Mesothelial cell of epicardium (in vitro differentiated cells): ENCODE measurements at places on chromosomes 4 and X.

DNA sequence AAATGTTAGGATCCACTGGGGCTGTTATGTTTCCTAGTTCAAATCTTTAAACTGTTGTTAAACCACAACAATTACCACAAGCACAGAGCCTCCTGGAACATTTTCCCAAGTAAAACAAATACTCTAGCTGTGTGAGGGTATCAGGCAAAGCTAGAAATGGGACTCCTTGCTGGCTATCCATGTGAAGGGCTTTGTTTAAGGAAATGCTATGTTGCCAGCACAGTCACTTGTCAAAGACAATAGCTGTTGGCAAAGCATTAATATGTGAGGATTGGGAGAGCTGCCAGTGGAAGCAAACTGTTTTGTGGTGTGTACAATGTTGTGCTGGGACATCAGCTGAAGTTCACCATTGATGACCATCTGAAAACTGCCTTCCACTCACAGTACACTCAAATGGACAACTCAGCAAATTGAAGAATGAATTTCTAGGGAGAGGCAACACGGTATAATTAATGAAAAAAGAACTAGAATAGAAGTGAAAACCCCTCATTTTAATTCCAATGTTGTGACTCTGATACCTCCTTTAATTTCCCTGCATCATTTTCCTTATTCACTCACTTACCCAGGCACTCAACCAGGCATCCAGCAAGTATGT is 100.8 kb downstream of the ANXA3 start:
- no peak for DNase-seq

DNA sequence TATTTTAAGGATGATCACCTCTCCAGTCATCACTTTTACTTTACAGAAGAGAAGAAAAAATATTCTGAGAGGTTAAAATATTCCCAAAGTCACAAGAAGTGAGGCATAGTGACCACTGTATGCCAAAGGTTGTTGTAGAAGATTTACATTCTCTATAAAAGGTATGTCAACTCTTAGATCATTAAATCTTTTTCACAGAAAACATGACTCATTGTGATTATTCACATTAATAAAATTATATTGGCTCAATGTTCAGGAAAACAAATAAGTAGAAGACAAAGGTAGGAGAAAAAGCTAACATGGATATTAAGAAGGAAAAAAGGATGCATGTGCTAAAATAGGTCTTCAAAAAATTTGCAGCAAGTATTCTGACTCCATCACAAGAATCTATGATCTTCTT is 82.0 kb downstream of the ADAMTS3 start:
- no peak for DNase-seq

GRCh38 chr4:10334506-10335028 is 122.7 kb downstream of the ZNF518B start:
- no peak for DNase-seq

- no peak for DNase-seq
Observed at GRCh38 chr4:41294445-41295062, 37.8 kb downstream of the UCHL1 start.

DNA sequence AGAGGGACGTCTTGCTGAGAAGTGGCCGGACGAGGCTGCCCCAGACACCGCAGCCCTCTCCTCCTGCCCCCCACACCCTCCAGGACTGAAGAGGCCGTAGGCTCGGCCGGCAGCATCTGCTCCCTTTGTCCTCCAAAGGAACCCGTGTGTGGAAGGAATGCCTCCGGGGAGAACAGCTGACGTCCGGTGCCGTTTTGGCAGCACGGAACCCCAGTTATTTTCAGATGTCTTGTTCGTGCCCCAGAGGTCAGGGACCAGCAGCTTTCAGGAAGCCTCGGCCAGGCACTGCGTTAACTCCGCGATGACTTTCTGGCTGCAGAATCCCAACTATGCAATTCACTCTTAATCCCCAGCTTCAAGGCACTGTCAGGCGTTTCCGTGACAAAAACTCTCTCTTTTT is 10.9 kb upstream of the PPP2R3B start:
- DNase-seq = no peak

DNA sequence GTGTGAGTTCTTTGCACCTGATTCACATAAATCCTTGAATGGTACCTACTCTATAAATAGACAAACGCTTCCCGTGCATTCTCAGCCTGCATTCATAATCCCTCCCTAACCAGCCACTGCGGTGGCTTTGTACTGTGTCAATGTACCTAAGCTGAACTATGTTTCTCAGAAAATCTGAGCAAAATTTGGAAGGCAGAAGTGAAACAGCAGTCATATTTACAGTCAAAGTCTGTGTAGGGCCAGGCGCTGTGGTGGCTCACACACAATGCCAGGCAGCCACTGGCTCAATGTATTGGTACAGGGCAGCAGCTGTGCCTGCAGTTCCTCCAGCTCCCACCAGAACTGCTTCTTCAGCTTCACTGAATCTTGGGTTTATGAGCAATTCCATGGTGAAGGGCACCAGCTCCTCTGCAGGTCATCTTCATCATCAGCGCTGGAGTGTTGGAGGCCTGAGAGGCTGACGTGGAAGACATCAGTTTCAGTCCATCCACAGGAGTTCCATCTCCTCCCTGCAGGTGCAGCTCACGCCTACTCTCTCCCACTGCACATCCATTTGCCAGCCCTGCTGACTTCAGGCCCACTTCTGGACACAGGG is 32.3 kb upstream of the IRF2 start:
- no peak for DNase-seq
